ENCODE measurements at places on chromosomes 16 and 17. TPM values are rescaled to one million over a fixed set of nuclear protein-coding genes. Genes with fewer than 3 reads are reported as not detected.

DNA sequence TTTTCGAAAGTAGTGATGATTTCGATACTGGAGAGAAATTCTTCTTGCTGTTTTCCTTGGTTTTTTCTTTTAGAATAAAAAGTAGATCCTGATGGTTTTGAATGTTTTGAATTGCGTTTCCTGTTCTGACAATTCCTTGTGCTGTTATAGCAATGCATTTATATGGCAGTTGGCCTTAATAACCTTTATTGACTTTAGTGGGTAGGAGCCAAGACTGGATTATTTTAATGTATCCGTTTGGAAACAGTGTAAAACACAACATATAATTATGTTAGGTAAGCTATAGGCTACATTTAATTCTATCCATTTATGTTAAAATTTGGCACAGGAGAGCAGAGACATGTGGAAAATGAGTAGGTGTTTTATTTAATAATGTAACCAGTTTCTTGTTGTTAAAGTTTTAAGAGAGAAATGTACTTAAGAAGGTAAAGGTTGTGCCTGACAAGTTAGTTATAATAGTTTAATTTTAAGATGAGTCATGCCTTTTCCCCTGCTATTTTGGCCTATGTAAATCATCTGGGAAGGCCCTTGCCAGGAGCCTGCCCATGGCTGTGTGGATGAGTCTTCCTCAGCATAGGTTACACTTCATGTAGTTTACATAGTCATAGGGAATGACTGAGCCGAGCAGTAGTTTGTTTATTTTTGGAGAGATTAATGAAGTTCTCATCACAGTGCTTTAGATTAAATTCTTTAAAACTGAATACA, 189.9 kb downstream of the FTO start:
- H3K27me3 ChIP-seq: peaks cover 36% of the 10 kb centered on the region
- H3K27ac ChIP-seq: no peak overlapping the region
- DNase-seq: no peak
- H3K4me3 ChIP-seq: no peak overlapping the region
- H3K4me1 ChIP-seq: peaks cover 33% of the 10 kb centered on the region

PERCC1 gene
- total RNA-seq: not detected

PNMT gene
- 0.84 TPM for total RNA-seq

LRRC36 gene
- not detected for total RNA-seq

DNA sequence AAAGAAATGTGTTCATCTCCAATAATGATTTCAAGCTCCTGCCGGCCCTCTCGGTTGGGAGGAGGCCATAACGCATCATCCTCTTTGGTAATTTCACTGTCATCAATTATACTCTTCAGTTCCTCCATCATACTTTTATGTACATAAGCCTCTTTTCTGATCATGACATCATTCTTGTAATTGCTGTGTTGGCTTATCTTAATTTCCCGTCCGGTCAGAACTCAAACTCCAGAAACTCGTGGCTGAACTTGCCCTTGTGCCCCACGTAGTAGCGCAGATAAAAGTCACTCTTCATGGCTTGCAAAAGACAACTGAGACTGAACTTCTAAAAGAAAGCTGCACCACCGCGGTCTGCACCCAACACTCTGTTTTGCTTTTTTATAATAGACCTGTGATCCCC, 13.6 kb downstream of the TMEM220 start:
- H3K36me3 ChIP-seq: peaks cover 4% of the 10 kb centered on the region
- no peaks in the 10 kb centered on the region for H3K27me3 ChIP-seq
- no peaks in the 10 kb centered on the region for H3K4me1 ChIP-seq
- H3K27ac ChIP-seq: no peak overlapping the region

GRCh38 chr17:46179375-46179999, 13.7 kb downstream of the KANSL1 start:
- H3K4me3 ChIP-seq: no peak overlapping the region
- H3K36me3 ChIP-seq: no peaks in the 10 kb centered on the region
- H3K27me3 ChIP-seq: no peaks in the 10 kb centered on the region

CMTM3 gene
- total RNA-seq: 91.6 TPM

DNA sequence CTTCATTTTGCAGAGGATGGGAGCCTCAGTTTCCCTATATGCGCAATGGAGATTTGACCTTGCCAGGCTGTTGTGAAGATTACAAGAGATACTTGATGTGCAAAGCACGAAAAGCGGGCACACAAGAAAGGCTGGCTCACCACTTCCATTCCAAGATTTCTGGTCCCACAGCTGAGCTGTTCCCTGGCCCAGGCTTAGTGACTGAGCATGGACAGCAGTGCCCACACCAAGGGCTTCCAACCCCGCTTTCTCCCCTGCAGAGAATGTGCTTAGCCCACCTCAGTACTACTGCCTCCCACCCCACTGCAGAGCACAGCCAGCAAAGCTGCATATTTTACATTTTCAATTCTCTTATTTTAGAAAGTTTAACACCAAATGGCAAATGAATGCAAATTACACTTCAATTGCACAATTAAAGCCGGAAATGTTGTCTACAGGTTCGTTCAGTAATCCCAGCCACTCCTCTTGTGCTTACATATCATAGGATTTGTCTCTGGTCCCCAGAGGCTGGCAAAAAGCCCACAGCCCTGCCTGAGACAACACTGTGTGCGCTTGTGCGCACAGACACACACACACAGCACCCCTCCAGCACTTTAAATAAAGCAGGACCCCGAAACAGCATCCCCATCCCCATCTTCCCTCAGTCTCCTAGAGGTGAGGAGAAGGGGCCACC, 51.8 kb downstream of the VAC14 start:
- H3K4me1 ChIP-seq: peaks cover 30% of the 10 kb centered on the region
- H3K27ac ChIP-seq: no peak overlapping the region
- H3K36me3 ChIP-seq: peaks cover 3% of the 10 kb centered on the region

KRTAP2-3 gene
- total RNA-seq: not detected

GRCh38 chr16:69199382-69199781, 12.4 kb downstream of the SNTB2 start:
- no peaks in the 10 kb centered on the region for H3K27me3 ChIP-seq
- no peaks in the 10 kb centered on the region for H3K36me3 ChIP-seq
- DNase-seq: no peak
- H3K27ac ChIP-seq: no peak overlapping the region
- no peak overlapping the region for H3K4me3 ChIP-seq

SHMT1 gene
- total RNA-seq: 43.9 TPM

GRCh38 chr16:55671206-55671973, 15.6 kb downstream of the SLC6A2 start:
- no peaks in the 10 kb centered on the region for H3K36me3 ChIP-seq
- DNase-seq: no peak
- no peak overlapping the region for H3K27ac ChIP-seq
- no peak overlapping the region for H3K4me3 ChIP-seq

GRCh38 chr17:41648411-41649195, 24.2 kb upstream of the KRT17 start:
- DNase-seq: peak; percentile 97
- H3K4me3 ChIP-seq: peak overlapping the region; percentile 67
- no peaks in the 10 kb centered on the region for H3K27me3 ChIP-seq
- no peak overlapping the region for H3K27ac ChIP-seq
- H3K36me3 ChIP-seq: no peaks in the 10 kb centered on the region
- peaks cover 18% of the 10 kb centered on the region for H3K4me1 ChIP-seq

GRCh38 chr17:77316191-77316641, 175.4 kb downstream of the SEC14L1 start:
- no peaks in the 10 kb centered on the region for H3K36me3 ChIP-seq
- no peak overlapping the region for H3K4me3 ChIP-seq
- no peaks in the 10 kb centered on the region for H3K27me3 ChIP-seq

DNA sequence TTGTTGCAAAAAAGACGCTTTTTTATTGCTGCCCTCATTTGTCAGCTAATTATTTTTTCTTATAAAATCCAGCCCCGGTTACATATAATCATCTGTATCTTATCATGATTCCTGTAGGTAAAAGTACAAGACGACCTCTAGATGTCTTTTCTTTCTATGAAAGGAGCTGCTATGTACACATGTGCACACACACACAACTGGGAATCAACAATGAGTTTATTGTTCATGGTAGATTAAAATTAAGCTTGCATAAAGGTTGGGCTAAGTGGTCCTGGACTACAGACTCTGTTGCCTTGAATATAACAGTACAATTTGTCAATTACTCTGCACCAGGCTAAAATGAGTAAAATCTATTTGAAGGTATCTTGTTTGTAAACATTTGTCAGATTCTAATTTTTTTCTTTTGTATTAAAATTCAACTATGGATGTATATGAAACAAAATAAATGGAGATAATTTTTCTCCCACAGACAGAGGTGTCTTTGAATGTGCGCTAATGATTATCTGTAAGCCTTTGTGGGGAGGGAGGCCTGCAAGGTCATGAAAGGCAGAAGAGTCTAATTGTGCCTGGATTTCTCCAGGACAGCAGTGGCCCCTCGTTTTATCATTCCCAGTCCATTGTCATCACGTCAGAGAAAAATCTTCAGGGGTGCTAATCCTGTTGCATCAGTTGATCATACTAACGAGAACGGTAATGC, 13.4 kb downstream of the C17orf58 start:
- H3K27me3 ChIP-seq: no peaks in the 10 kb centered on the region
- peaks cover 7% of the 10 kb centered on the region for H3K36me3 ChIP-seq
- H3K4me1 ChIP-seq: peaks cover 19% of the 10 kb centered on the region
- no peak overlapping the region for H3K4me3 ChIP-seq

MYL4 gene
- not detected for total RNA-seq

LGALS9B gene
- total RNA-seq: not detected

GRCh38 chr16:87850009-87851006, 19.0 kb downstream of the SLC7A5 start:
- H3K27ac ChIP-seq: no peak overlapping the region
- no peak overlapping the region for H3K4me3 ChIP-seq
- no peaks in the 10 kb centered on the region for H3K36me3 ChIP-seq
- H3K27me3 ChIP-seq: peaks cover 4% of the 10 kb centered on the region

C1QTNF8 gene
- 0.30 TPM for total RNA-seq

DNA sequence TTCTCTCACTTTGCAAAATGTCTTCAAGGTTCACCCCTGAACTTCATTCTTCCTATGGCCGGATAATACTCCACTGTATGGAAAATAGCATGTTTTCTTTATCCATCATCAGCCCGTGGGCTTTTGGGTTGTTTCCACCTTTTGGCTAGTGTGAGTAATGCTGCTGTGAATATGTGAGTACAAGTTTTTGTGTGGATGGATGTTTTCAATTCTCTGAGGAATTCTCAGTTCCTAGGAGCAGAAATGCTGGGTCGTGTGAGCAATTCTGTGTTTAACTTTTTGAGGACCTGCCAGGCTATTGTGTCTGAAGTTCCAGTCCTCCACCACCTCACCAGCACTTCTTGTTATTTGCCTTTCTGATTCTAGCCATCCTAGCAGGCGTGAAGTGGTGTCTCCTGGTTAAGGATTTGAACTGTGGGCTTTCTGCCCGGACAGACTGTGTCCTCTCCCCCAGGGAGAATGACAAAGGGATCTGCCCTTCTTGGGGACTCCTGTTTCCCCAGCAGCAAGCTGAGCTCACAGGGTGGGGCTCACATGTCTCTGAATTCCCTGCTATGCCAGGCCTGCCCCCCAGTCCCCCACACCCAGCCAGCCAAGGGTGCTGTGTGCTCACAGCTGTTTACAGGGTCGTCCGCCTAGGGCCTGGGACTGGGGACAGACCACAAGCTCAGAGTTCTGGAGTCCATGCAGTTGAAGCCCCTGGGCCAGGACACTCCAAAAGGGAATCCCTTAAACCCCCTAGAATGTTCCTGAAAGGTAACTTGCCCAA, 92.2 kb upstream of the CIBAR2 start:
- H3K27ac ChIP-seq: no peak overlapping the region
- H3K4me3 ChIP-seq: no peak overlapping the region
- H3K4me1 ChIP-seq: peaks cover 51% of the 10 kb centered on the region
- no peaks in the 10 kb centered on the region for H3K36me3 ChIP-seq

GRCh38 chr16:30395992-30396585, 869 bp downstream of the ZNF48 start:
- peak overlapping the region; percentile 92 for H3K4me3 ChIP-seq
- H3K4me1 ChIP-seq: peaks cover 54% of the 10 kb centered on the region
- H3K27ac ChIP-seq: peak overlapping the region; percentile 93
- peaks cover 3% of the 10 kb centered on the region for H3K36me3 ChIP-seq
- no peak for DNase-seq

CCDC137 gene
- 37.0 TPM for total RNA-seq

GRCh38 chr17:32833076-32833475, 43.8 kb downstream of the MYO1D start:
- H3K4me1 ChIP-seq: no peaks in the 10 kb centered on the region
- DNase-seq: no peak
- H3K36me3 ChIP-seq: no peaks in the 10 kb centered on the region
- H3K27ac ChIP-seq: no peak overlapping the region
- no peak overlapping the region for H3K4me3 ChIP-seq

- H3K27me3 ChIP-seq: peaks cover 16% of the 10 kb centered on the region
- no peak overlapping the region for H3K4me3 ChIP-seq
- H3K36me3 ChIP-seq: no peaks in the 10 kb centered on the region
- no peaks in the 10 kb centered on the region for H3K4me1 ChIP-seq
These were observed 66.1 kb upstream of the FOXF1 start for GRCh38 chr16:86444261-86444660.

DNA sequence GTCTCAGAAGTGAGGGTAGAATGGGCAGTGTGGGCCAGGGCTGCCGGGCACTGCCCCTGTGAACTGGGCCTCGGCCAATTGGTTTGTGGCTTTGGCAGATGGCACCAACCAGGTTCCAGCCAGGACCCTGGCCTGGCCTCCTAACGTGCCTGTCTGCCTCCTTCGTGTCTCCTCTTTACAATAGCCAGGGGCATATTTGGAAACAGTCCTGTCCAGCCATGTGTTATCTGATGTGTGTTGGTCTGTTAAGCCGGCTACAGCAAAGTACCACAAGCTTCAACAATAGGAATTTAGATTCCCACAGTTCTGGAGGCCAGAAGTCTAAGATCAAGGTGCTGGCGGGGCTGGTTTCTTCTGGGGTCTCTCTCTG, 14.6 kb downstream of the CRISPLD2 start:
- H3K27me3 ChIP-seq: peaks cover 21% of the 10 kb centered on the region
- H3K27ac ChIP-seq: no peak overlapping the region
- DNase-seq: no peak

IL34 gene
- total RNA-seq: 0.16 TPM

ANKRD40CL gene
- not detected for total RNA-seq

KRTAP1-5 gene
- total RNA-seq: not detected

All from neural crest cell (in vitro differentiated cells).